ENCODE measurements at places on chromosomes 1 and 21. TPM values are rescaled to one million over a fixed set of nuclear protein-coding genes. Genes with fewer than 3 reads are reported as not detected.

Gene HPDL
- total RNA-seq = not detected

DNA sequence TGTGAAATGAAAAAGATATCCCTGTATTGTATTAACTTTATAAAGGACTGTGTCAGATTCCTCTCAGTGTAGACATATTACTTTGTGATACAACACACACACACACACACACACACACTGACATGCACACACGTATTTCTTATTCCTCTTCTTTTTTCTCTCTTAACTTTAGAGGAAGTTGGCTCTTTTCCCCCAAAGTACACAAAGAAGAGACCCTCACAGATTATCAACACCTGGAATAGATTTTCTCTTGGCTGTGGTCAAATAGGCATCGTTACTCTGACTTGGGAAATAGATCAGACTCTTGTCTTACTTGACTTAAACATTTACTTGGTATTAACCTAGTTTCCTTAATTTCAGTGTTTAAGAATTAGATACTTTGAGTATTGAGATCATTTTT lies 792.8 kb downstream of the ADGRL2 start:
- no peaks in the 10 kb centered on the region for H3K4me1 ChIP-seq
- no peak overlapping the region for H3K27ac ChIP-seq
- H3K4me3 ChIP-seq = no peak overlapping the region
- no peaks in the 10 kb centered on the region for H3K36me3 ChIP-seq
- no peak for DNase-seq

GRCh38 chr1:112247961-112248360 lies 148.1 kb upstream of the CTTNBP2NL start:
- no peak for DNase-seq
- H3K4me1 ChIP-seq = peaks cover 21% of the 10 kb centered on the region
- no peak overlapping the region for H3K4me3 ChIP-seq
- no peaks in the 10 kb centered on the region for H3K36me3 ChIP-seq

DNA sequence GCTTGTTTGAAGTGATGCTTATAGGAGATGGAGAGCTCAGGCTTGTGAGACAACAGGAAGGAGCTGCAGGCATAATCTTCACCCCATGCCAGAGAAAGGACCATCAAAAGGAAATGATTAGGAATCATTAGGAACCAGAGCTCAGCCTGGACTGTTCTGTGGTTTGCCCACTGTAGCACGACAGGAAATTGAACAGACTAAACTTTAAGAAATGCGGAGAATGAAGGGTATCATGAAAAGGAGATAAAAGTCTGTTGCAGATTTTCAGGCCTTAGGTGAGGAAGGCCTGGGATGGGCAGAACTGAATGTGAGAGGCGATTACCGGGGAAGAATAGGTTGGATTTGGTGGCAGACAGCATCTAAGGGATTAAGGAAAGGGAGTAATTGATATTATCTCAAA lies 292.0 kb upstream of the PLXNA2 start:
- H3K27me3 ChIP-seq = no peaks in the 10 kb centered on the region
- no peak overlapping the region for H3K27ac ChIP-seq
- H3K4me1 ChIP-seq = peaks cover 7% of the 10 kb centered on the region
- no peak overlapping the region for H3K4me3 ChIP-seq

GRCh38 chr1:18965206-18966173 lies 9.0 kb upstream of the IFFO2 start:
- peak; percentile 73 for DNase-seq
- no peaks in the 10 kb centered on the region for H3K36me3 ChIP-seq
- no peak overlapping the region for H3K27ac ChIP-seq
- H3K4me1 ChIP-seq = peaks cover 32% of the 10 kb centered on the region

Gene GJB3
- 67.1 TPM for total RNA-seq

GRCh38 chr1:100422065-100422464 lies 69.8 kb downstream of the CDC14A start:
- no peaks in the 10 kb centered on the region for H3K27me3 ChIP-seq
- DNase-seq = no peak
- no peaks in the 10 kb centered on the region for H3K4me1 ChIP-seq
- no peaks in the 10 kb centered on the region for H3K36me3 ChIP-seq
- no peak overlapping the region for H3K27ac ChIP-seq

Gene PTPN14
- 240 TPM for total RNA-seq
